Fibroblast of the aortic adventitia (primary cell): ENCODE measurements at places on chromosomes 11 and 22.
A peak's percentile ranks its signal among the peaks of the same experiment; 100 is the strongest.

DNA sequence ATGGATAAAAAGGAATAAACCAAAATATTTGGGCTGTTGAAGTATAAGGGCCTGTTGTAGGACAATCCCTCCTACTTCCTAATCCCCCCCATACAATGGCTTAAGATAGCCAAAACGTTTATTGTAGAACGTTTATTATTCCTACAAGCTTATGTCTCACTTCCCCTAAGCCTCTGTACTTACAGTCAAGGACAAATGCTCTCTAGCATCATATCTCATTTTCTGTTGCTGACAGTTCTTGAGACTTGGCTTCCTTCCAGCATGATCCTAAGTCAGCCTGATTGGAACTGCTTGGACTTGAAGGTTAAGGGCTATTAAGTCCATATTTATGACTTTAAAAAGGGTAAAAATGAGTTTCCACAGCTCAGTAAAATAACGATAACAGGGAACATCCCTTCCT is 8.8 kb downstream of the MISFA start:
- no peak for DNase-seq

- no peak for DNase-seq
Observed at GRCh38 chr11:58999291-58999680, 60.0 kb downstream of the GLYATL1 start.

GRCh38 chr11:4482445-4482844 is at the start of gene OR52K1:
Gene OR52K1, plus strand, starts transcription at chr11:4482646. Its CDS starts 6,255 bp downstream, at chr11:4488901.
- DNase-seq, result no peak

DNA sequence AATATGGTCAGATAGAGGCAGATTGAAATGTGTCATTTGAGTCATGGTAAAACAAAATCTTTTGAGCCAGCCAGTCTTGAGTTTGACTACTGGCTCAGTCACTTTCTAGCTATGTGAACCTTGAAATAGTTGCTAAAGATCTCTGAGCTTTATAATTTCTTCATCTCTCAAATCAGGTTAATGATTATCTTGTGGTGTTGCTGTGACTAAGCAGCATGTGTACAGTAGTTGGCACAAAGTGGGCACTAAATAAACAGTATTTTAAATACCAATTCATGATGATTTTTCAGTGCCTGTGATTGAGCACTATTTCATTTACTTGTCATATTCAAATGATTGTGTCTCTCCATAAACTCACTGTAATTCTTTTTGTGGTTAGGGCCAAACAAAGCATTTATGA is 70.8 kb downstream of the RAB38 start:
- no peak for DNase-seq

- peak; percentile 19 for DNase-seq
Observed at GRCh38 chr11:60625262-60625661, 74.2 kb upstream of the MS4A8 start.
